ENCODE measurements at places on chromosomes 3 and 15.

DNA sequence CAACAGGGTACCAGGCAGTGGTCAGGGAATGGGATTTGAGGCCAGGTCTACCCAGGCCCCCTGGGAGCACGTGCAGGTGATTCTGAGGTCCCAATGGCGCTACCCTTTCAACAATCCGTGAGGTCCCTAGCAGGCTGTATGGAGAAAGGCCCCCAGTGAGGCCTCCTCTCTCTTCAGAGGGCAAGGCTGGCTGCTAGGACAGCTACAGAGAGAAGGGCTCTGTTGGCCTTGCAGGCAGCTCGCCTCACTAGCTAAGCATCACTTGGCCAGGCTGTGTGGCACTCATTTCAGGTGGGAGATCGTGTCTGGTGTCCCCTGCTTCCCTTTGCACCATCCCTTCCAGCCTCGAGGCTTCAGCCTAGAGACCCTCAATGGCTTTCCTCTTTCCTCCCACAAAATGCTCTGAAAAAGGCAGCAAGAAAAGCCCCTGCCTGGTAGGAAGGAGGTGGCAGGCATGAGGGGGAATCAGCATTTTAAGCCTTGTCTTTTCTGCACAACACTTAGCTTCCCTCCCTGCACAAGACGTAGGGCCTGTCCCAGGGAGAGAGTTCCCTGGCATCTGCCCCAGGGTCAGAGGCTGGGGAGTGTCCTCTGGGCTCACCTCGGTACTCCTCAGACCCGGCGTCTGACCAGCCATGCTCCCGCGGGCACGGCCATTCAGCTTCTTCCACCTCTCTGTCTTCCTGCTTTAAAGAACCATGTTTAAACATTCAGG, 111.8 kb downstream of the ASB7 start:
- no peak for DNase-seq

DNA sequence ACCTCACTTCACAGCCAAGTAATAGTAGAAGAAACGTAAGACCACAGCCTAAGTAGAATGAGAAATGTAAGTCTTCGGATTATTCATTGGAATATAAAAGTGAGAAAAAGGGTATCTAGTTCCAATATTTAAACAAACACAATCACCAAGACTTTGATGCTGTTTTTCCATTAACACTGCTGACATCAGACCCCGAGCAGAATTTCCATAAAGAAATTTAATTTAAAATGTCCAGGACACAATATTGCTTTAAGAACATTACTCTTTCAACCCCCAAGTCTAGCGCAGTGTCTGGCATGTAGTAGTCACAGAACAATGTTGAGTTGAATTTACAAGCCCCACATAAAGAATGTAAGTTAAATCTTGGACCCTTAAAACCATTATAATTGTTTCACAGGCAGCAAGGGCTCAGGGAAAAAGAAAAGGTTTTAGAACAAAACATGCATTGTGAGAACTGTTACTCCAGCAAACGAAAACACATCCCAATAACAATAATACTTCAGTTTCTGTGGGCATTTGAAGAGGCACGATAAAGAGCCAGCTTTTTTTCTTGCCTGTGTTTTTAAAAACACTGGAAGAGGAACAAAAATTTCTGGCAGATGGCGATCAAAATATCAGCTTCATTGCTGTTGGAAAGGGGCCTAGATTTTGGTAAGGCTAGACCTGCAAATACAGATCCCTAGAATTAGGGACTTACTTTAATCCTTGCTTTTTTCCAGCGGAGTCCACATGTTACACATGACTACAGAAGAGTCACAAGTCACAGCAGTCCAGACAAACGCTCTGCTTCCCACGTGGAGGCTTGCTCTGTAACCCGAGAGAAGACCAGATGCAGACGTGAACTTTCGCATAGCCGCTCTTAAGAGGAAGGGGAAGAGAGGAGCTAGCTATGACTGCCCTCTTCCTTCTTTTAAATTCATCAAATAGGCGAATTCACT, 77.9 kb upstream of the IGSF10 start:
- DNase-seq, result no peak

GRCh38 chr3:87390821-87391220, 114.4 kb upstream of the POU1F1 start:
- DNase-seq, result no peak

GRCh38 chr15:90586948-90587347, 57.2 kb downstream of the CRTC3 start:
- DNase-seq, result no peak

GRCh38 chr3:99967796-99968195, 146.5 kb downstream of the FILIP1L start:
- DNase-seq, result no peak

DNA sequence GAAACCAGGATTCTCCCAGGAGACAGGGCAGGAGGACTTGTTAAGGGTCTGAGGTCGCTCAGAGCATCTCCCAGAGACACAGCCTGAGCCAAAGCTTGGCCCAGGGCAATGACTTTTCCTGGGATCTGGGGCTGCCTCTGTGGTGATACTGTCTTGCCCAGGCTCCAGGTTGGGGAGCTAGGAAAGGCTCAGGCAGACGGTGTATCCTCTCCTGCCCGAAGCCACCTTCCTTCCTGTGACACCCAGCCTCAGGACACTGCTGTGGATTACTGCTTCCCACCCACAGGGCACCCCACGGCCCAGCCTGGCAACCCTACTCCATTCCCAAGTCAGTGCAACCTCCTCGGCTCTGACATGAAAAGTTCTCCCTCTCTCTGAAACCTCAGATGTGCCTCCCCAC, 31.9 kb downstream of the SCN5A start:
- DNase-seq, result no peak

- peak; percentile 61 for DNase-seq
These were observed 27.8 kb upstream of the ITPKA start for GRCh38 chr15:41465822-41466421.

DNA sequence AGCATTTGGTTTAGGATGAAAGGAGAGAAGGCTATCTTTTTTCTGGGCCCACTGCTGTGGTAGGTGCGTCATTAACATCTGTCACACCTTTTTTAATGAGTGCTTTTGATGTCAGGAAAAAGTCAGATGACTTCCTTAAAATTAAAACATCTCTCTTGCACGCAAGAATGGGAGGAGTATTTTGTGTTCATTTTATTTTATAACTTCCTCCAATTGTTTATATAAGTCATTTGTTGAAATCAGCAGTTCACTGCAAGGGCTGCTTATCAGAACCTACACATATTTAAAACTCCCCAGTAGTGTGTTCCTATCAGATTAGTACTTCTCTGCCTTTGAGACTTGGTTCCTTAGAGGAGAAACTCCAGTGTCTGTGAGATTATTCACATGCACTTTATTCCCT, 143.8 kb downstream of the NEO1 start:
- DNase-seq, result no peak

DNA sequence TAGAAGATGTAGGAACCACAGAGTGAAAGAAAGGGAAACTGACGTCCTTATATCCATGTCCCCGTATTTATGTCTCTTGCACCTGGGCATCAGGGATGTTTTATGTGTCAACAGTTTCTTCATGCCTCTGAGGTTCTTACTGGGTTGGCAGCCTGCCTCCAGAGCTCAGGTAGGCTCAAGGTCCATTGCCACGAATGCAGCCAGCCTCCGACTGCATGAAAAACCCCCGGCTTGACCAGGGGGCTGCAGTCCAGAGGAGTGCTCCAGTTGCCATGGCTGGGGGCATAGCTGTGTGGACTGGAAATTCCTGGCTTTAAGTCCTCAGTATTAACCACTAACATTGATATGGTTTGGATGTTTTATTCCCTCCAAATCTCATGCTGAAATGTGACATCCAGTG, 2.8 kb upstream of the CSPG5 start:
- DNase-seq, result no peak

- DNase-seq, result no peak
These were observed 19.7 kb downstream of the ALPK3 start for GRCh38 chr15:84836844-84837243.

DNA sequence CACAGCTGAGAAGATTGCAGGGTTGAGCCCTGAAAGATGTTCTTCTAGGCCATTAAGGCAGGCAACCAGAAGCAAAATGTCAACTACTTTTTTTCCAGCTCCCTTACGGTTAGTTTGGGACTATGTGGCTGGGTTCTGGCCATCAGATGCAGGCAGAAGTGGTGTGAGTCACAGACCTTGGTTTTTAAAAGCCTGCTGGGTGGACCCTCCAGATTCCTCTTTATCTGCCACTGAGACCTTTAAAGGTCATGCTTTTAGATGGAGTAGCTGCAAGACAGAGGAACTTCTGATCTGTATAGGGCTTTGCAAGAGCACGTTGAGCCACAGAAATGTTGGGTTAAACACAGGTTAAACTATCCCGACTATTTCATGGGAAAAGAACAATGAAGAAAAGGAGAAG, 102.9 kb downstream of the CHST2 start:
- no peak for DNase-seq

- no peak for DNase-seq
These were observed 207.2 kb upstream of the NAALADL2 start for GRCh38 chr3:174651951-174652350.

DNA sequence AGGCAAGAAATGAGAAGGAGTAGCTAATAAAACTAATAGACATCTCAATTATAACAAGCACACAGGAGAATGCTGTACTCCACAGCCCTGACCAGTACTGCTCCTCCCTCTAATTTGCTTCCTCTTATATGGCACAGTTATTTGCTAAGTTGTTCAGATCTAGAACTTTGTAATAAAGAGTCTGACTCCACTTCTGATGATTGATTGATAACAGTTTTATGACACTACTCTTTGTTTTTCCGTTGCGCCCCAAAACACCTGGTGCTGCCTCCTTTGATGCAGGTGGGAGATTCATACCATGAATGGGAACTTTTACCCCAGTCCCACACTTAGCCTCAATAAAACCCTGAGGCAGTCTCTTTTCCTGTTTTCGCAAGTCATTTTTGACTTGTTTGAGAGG, 777.7 kb downstream of the GBE1 start:
- no peak for DNase-seq

DNA sequence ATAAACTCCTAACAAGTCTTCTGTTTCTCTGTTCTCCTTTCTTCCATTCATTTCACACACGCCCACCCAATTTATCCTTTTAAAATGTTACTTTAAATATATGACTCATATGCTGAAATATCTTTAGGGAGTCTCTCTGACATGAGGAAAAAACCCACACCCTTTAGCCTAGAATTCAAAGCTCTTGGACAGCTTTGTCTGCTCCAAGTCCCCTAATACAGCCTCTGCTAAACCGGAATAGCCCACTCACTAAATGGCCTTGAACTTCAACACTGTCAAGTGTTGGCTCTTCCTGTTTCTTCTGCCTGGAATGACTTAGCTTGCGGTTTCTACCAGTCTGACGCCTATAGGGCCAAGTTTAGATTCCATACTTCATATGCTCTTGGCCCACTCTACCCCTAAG, 3.3 kb upstream of the CD96 start:
- DNase-seq, result no peak

GRCh38 chr3:41267975-41268640, 68.8 kb downstream of the CTNNB1 start:
- DNase-seq, result no peak

Data from CD4-positive, alpha-beta T cell treated with Interleukin-17A for 1 hour (primary cell).